ENCODE measurements at places on chromosomes 6 and 20.

- DNase-seq: no peak
Measured at GRCh38 chr6:110710115-110710514, 105.2 kb downstream of the CDK19 start.

- DNase-seq: no peak
Measured at GRCh38 chr20:41631826-41632225, 13.6 kb upstream of the CHD6 start.

- DNase-seq: no peak
Measured at GRCh38 chr20:54208548-54209176, 775 bp downstream of the PFDN4 start.

GRCh38 chr20:44637522-44638372 lies 13.8 kb downstream of the ADA start:
- DNase-seq: no peak

- DNase-seq: no peak
Measured at GRCh38 chr6:37928217-37928616, 108.7 kb downstream of the ZFAND3 start.

DNA sequence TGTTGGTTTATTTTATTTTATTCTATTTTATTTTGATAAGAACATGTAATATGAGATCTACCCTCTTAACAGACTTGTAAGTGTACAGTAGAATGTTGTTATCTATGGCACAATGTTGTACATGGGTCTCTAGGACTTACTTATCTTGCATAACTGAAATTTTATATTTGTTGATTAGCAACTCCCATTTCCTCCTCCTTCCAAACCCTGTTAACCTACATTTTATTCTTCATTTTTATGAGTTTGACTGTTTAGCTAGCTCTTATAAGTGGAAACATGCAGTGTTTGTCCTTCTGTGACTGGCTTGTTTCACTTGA lies 37.9 kb upstream of the BCAS1 start:
- DNase-seq: no peak

- DNase-seq: no peak
Measured at GRCh38 chr6:43052842-43053544, 658 bp downstream of the CUL7 start.

GRCh38 chr20:38893565-38894090 lies 32.6 kb upstream of the FAM83D start:
- peak; percentile 88 for DNase-seq

DNA sequence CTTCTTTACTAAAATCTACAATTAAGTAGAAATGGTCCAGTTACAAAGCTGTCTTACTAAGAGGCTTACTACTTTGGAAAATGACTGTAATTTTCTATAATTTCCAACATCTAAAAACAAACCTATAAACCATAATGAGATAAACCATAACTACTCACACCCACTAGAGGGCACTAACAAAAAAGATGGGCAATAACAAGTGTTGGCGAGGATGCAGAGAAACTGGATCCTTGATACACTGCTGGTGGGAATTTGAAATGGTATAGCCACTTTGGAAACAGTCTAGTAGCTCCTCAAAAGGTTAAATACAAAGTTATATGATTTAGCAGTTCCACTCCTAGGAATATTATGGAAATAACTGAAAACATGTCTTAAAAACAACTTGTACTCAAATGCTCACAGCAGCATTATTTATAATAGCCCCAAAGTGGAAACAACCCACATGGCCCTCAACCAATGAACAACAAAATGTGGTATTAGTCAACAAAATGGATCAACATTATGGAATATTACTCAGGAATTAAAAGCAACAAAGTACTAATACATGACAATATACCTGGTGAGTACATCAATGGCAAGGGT lies 50.6 kb downstream of the GJA10 start:
- DNase-seq: no peak

- no peak for DNase-seq
Measured at GRCh38 chr20:770691-771090, 2.4 kb upstream of the SLC52A3 start.
